GDM1 (cell line): ENCODE measurements at places on chromosomes 6 and 20.
A peak's percentile ranks its signal among the peaks of the same experiment; 100 is the strongest.

- peak; percentile 83 for DNase-seq
Observed at GRCh38 chr6:87756858-87757257, 54.8 kb upstream of the AKIRIN2 start.

DNA sequence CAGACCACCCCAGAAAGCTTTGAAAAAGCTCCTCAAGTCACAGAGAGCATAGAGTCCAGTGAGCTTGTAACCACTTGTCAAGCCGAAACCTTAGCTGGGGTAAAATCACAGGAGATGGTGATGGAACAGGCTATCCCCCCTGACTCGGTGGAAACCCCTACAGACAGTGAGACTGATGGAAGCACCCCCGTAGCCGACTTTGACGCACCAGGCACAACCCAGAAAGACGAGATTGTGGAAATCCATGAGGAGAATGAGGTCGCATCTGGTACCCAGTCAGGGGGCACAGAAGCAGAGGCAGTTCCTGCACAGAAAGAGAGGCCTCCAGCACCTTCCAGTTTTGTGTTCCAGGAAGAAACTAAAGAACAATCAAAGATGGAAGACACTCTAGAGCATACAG is 39.6 kb downstream of the ZBTB2 start:
- no peak for DNase-seq

DNA sequence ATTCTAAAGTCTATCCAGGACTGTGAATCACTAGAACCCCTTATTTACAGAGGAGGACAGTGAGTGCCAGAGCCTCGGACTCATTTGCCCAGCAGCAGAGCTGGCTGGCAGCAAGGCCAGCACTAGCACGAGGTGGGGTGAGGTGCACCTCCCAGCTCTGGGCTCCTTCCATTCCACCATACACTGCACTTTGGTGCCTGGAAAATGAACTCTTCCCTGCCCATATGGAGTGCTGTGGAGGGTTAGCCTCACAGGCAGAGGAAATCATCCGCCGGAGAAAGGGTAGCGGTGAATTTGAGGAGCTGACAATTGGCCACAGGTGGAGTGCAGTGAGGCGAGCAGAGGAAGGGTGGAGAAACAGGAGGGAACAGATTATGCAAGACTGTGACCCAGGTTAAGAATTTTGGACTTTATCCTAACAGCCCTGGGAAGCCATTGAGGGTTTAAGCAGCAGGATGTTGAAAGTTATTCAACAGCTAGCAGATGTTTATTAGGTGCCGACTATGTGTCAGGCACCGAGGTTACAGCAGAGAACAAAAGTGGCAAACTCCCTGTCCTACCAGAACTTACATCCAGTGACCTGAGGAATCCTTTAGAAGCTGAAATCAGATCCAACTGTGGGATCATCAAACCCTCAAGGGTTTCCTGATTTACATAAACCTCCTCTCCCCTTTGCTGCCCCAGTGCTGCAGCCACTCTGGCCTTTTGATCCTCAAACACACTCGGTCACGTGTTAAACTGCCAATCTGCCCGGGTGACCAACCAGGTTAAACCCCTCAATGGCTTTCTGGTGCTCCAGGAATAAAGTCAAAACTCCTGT is 6.2 kb downstream of the TRIM26 start:
- DNase-seq, result no peak

DNA sequence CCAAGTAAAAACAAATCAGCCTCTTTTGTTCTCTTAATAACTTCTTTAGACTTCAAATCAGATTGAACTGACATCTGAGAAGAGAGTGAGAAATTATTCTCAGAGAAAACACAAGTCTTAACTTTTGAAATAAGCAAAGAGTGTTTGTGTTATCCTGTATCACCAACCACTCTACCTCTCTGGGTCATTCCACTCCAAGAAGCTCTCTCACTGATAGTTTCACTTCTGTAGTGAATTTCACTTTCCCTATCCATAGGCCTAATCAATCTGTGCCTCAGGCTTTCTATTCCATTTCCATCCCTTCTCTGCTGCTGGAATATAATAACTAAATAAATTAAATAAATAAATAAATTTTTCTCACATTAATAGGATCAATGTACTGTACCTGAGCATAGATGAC is 235.0 kb downstream of the HTR1B start:
- no peak for DNase-seq

DNA sequence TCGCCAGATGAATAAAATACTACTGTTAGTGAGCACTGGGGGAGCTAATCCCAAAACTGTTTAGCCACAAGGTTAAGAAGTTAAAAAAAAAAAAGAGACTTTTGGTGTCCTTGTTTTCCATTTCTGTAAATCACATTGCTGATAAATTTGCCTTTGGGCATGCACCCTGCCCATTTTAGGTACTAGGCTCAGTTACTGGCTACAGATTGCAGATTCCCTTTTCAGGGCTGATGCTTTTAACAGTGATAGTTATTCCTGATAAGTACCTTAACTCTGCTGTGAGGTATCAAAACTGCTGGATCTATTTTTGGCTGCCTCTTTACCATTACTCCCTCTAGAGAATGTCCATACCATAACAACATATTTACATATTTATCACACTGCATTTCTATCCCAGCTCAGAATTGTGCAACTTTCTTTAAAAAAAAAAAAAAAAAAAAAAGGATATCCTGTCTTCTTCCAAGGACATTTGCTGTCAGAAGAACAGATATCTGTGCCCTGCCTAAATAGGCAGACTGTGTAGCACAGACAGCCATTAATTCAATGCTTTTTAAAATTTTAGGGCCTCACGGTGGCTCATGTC is 94.5 kb downstream of the SSR1 start:
- no peak for DNase-seq

DNA sequence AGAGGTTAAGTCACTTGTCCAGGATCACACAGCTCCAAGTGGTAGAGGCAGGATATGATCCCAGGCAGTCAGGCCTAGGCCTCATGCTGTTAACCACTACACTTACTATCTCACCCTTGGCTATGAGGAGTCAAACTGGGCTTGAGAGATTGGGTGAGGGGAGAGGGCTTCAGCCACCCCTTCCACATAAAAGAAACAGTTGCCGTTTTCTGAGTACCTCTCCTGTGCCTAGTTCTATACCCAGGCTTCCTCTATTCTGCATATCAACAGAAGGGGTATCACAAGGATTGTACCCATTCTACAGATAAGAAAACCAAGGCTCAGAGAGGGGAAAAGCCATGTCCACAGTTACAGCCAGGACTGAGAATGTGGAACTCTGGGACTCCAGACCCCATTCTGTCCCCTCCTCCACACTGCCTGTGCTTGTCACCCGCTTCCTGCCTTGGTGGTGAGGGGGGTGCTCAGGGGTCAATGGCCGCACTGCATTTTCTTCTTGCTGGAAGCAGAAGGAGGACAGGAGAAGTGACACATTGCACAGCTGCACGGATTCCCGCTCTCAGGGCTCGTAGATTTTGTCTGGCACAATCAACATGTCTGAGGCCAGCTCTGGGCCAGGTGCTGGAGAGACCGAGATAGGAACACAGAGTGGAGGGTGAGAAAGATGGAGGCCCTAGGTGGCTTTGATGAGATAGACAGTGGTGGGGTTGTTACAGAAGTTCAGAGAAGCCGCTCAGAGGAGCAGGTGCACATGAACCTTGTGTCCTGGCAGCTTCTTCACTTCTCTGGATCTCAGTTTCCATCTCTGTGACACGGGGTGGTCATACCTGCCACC is 108.4 kb upstream of the PTPN1 start:
- no peak for DNase-seq

DNA sequence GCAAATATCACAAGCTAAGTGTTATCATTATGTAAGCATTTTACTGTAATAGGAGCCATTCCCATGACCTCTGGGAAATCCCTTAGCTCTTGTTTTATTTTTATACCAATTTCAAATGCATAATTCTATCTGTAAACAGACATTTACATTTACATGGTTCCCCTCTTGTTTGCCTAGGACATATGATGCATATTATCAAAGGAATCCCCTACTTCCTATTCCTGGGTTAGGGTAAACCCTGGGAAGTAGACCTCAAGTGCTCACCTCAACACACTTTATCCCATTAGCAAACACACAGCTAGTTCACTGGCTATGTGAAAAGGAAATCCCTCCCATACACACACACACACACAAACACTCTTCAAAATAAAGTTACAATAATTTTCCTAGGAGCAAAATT is 27.1 kb downstream of the PDE10A start:
- no peak for DNase-seq

DNA sequence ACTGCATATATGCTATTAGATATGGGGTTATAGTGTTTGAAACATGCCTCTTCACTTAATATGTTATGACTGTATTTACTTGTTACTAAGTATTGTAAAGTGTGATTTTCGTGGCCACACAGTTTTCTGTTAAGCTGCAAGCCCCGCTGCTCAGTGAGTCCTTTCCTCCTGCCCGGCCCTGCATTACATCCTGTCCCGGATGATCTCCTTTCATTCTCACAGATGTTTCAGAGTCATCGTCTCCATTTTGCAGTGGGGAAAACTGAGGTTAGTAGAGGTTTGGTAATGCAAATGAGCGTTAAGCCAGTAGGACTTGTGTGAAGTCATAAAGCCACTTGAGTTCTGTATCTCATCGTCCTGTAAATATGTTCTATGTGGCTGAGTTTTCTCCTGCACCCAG is 155.5 kb downstream of the CFAP61 start:
- no peak for DNase-seq

DNA sequence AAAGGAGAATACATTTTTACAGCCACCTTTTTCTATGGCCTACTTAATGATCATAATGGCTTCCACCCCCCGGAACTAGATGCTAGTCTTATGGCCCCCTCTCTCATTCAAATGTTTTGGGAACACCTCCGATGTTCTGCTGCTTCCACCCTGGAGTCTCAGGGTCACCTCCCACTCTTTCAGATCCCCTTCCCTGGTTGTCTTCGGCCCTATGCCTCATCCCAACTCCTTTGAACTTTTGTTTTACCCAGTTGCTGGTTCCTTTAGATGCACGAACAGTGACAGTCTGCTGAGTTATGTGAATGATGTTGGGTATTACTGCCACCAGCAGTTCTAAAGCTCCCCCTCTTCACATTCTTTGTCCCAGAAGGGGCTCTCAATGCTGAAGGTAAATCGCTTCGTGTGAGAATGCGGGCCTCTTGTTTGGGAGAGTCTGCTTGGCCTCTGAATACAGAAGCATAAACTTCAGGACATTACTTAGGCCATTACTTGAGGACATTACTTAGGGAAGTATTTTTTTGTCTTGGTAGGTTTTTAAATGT is 309.1 kb downstream of the SOX4 start:
- no peak for DNase-seq

DNA sequence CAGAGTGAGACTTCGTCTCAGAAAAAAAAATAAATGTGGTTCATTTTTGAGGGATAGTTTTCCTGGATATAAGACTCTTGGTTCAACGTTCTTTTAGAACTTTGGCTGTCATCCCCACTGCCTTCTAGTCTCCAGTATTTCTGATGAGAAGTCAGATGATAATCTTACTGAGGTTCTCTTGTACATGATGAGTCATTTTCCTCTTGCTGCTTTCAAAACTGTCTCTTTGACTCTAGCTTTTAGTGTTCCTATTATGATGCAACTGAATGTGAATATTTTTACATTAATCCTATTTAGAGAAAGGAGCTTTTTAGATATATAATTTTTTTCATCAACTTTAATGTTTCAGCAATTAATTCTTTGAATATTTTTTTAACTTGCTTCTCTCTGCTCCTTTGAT is 46.0 kb upstream of the OR14J1 start:
- DNase-seq, result no peak

- no peak for DNase-seq
Observed at GRCh38 chr6:52595000-52595795, 18.3 kb upstream of the TRAM2 start.

DNA sequence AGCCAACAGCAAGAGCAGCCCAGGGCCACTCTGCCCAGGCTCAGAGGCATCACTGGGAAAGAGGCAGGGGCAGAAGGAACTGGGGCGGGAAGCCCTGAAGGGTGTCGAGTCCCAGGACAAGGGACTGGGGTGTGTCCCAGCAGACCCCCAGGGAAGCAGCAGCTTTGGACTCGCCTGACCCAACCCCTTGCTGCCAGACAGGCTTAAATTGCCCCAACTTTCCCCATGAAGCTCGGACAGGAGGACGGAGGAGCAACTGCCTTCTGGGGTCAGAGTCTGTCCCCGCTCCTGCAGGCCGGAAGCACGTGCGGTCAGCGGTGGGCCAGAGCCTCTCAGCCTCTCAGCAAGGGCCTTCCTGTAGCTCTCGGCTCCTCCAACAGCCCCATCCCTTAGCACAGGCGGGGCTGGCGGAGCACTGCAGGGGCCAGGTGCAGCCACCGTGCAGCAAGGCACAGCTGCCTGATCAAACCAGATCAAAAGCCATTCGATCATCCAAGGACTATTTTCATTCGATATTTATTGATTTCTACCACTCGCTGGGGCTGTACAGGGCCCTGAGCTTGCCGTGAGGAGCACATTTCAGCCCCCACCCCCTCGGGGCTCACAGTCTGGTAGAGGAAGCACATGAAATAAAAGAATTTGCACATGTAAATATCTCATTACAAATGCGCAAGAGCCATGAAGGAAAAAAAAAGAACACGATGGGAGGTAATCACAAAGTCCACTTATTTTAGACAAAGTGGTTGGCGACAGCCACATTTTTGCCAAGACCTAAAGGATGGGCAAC is 31.8 kb upstream of the STX16 start:
- DNase-seq, result no peak

DNA sequence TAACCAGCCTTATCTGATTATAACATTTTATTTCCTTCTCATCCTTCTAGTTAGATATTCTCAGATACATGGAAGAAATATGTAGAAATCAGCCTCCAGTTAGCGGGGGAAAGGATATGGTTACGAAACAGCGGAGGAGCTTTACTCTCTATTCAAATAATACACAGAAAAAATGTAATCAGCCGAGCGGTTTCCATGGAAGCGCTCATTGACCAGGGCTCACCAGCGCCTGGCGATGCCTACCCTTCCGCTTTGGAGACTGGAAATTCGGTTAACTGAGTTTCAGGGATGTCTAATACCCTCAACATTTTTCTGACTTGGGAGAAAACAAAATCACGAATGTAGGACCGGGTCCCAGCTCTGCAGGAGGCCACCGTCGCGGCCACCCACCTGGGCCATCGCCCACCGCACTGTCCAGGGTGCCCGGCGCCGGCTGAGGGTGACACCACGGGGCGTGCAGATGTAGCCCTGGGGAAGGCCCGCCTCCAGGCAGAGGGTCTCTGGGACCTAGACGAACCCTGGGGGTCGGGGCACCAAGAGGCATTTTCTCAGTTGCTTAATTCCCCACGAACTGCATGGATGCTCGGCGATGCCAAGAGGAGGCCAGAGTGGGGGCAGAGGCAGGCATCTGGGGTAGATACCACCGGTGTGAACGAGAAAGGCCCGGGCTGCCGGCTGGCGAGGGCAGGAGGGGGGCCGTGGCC is 1.7 kb downstream of the PRR18 start:
- DNase-seq, result no peak

DNA sequence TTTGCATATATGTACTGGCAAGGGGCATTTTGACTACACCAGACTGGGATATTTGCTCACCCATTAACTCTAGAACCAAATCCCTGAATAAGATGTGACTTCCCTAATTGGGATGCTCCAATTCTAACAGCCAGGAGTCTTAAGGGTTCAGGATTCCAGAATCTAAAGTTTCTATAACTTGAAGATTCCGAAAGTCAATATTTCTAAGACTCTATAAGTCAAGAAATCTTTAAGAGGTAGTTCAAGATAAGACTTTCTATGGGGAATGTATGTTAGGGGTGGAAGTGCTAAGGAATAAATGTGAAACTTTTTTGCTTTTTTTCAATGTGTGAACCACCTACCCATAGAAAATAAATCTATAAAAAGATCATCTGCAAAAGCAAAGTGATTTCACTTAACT is 42.7 kb upstream of the BLCAP start:
- no peak for DNase-seq
